D721Med (cell line): ENCODE measurements at places on chromosomes 12 and 14.

GRCh38 chr14:77005559-77005958, 22.9 kb downstream of the IRF2BPL start:
- DNase-seq, result no peak

- no peak for DNase-seq
These were observed 2.2 kb downstream of the CYP27B1 start for GRCh38 chr12:57764662-57765002.

GRCh38 chr12:85179680-85180270, 100.2 kb upstream of the ALX1 start:
- DNase-seq, result no peak

GRCh38 chr12:132761032-132761920, at the start of gene ANKLE2:
Gene ANKLE2 (minus strand): TSS chr12:132761832. CDS start chr12:132761798, 34 bp downstream.
- peak; percentile 41 for DNase-seq

DNA sequence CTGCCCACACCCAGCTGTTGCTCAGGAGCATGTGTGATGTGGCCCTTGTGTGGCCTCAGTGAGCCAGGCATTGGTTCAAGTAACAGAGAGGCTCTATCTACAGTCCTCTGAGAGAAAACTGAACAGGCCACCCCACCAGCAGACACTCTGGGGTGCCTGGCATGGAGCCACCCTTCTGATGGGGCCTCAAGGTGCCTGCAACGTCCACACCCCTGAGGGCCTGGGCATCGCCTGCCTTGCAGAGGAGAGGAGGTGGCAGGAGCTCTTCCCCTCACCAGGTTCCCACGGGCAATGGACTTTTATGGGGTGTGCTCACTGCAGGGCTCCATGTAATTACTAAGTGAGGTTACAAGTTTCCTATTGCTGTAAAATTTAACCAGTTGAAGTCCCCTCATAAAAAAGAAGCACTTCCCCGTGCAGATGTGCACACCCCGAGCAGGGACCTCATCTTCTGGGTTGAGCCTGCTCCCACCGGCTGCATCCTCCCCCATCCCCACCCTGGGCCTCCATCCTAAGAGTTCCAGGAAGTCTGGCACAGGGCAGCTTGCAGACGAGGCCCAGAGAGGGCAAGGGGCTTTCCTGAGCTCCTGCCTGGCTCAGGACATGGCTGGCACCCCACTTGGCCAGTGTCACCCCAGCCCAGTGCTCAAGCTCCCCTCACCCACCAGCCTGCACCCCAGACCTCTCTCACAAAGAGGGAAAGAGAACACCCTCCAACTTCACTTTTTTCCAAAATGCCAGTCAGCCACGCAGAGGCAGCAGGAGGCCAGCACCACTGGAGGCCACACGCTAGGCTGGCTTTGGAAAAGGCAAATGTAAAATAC, 270.4 kb upstream of the RTL1 start:
- no peak for DNase-seq

DNA sequence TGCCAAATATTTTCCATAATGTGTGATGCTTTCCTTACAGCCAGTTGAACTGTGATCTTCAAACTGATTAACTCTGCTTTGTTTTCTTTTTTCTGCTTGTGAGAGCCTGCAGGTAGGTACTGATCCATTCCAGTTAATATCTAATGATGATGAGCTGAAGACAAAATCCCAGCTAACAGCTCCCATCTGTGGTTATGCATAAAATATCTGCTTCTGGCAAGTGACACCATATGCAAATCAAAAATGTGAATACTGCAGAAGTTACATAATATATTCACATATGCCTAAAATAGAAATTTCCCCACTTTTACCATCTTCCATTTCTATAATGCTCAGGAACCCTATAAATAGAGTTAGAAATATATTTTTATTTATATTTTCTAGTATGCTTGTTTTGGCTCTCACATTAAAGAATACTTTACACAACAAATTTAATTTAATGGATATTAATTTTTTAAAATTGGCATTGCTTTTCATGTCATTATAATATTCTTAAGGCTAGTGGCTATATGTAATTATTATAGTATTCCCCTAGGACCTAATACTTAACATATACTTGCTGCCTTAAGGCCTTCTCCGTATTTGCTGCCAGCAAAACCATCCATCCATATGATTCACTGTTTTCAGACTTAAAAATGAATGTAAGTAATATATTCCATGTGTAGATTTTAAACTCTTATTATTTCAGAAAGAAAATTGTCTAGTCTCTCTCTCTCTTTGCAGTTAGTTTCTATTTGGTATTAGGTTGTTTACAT, 83.8 kb downstream of the CCER1 start:
- no peak for DNase-seq

- peak; percentile 1 for DNase-seq
These were observed 46.8 kb upstream of the MEG3 start for GRCh38 chr14:100778951-100779690.

GRCh38 chr12:57781801-57782200, 786 bp upstream of the TSFM start:
- no peak for DNase-seq

- DNase-seq, result no peak
These were observed 100.0 kb downstream of the PRIMA1 start for GRCh38 chr14:93688239-93688666.

DNA sequence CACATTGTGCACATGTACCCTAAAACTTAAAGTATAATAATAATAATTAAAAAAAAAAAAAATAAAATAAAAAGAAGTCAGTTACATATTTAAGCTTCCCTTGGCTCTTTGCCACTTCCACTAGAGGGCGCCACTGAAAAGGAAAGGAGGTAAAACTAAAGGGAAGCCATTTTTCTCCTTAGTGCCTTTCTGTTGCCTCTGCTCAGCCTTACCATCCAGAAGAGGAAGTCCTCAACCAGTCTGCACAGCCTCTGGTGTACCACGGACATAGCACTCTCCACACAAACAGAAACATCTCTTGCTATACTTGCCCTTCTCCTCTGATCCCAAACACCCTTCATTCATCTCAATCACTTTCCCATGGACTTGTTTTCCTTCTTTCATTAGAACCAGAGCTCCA, 169.0 kb upstream of the EEA1 start:
- DNase-seq, result no peak

DNA sequence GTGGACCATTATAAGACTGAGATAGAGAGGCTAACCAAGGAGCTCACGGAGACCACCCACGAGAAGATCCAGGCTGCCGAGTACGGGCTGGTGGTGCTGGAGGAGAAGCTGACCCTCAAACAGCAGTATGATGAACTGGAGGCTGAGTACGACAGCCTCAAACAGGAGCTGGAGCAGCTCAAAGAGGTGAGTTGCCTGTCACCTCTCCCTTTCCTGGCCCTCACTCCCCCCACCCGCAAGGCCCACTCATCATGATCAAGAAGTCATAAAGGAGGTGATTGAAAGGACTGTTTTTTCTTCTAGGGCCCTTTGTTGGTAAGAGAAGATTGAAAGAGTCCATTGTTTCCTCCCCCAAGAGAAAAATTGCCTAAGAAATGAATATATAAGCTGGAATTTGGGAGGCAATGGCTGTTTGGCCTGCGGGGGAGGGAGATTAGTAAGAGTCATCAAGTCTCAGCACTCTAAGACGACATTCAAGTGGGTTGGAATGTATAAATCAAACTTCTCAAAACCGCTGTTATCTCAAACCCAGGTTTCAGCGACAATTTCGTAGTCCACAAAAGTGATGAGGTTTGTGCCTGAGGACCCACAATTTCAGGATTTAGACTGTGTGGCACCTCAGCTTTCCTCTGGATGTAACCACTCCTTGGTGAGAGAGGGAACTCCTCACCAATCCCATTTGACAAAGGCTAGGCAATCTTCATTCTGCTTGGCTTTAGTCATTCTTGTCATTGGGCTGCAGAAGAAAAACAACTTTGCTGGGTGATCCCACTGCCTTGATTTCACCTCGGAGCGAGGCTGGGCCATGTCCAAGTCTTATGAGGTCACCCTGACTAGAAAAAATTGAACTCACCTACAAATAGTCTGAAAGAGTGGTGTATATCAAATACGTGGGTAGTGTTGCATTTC, 966 bp downstream of the BICD1 start:
- no peak for DNase-seq

DNA sequence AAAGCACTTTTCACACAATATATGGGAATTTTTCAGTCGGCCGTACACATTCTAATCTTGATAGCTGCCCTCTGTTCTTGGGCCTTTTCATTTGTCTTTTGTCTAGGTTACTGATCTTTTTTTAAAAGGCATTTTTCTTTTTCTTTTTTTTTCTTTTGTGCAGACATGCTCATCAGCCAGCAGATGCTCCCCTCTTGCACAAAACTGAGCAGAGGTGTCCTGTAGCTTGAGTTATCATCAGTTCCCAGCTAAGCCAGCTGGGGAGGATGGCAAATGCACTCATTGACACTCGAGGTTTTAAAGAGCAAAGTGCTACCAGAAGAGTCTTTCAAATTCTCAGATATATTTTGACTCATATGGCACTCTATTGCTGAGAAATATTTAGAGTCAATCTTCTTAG, 913.9 kb upstream of the SEL1L start:
- DNase-seq, result no peak

- no peak for DNase-seq
These were observed 18.1 kb upstream of the MED13L start for GRCh38 chr12:116295327-116296263.

DNA sequence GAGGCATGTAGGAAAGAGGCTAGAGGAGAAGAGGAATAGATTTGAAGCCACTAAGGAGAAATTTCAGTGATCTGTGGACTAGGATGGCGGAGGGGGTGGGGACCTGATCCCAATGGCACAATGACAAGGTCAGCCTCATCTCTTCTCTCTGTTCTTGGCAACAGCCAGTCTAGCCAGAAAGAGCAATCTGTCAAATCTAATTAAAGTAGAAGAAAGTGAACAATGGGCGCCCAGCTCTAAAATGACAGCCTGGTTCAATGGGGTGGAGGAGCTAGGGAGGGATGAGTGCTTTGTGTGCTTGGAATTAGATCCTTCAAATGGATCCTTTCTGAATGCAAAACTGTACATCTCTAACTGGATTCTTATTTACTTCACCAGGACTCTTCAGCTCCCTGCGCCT, 37.2 kb upstream of the TUBA1C start:
- no peak for DNase-seq

- no peak for DNase-seq
These were observed 17.4 kb downstream of the FOXN4 start for GRCh38 chr12:109291521-109292341.

DNA sequence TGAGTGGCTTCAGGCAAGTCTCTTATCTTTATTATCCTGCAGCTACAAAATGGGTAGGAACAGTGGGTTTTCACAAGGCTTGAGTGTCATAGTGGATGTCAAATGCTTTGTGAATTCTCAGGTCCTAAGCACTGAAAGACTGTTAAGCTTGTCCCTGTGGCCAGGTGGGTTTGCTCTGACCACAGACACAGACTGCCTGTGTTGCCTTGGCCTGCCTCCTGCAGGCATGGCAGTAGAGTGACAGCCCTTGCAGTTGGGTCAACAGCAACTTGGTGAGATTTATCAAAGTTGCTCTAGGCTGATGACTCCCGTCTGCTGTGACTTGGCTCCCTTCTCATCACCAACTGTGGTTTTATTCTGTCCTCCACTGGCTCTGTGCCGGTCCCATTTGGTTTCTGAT, 520.0 kb upstream of the CCDC196 start:
- no peak for DNase-seq

DNA sequence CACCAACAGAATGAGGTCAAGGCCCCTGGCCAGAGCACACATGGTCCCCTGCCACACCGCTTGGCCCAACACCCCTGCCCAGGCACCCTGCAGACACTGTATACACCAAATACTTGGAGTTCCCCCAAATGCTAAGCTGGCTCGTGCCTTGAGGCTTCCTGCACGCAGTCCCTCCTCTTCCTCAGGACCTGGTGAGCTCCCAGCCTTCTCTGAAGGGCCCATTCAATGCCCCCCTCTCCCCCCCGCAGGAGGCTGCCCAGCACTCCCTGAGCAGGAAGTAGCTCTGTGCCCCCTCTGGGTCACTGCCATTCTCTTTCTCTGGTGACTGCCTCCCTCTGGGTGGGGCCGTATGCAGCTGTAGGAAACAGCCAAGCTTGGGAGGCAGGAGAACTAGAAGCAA, 75.3 kb downstream of the ITPK1 start:
- no peak for DNase-seq

- DNase-seq, result no peak
These were observed 45.8 kb downstream of the NEUROD4 start for GRCh38 chr12:55065535-55065934.

DNA sequence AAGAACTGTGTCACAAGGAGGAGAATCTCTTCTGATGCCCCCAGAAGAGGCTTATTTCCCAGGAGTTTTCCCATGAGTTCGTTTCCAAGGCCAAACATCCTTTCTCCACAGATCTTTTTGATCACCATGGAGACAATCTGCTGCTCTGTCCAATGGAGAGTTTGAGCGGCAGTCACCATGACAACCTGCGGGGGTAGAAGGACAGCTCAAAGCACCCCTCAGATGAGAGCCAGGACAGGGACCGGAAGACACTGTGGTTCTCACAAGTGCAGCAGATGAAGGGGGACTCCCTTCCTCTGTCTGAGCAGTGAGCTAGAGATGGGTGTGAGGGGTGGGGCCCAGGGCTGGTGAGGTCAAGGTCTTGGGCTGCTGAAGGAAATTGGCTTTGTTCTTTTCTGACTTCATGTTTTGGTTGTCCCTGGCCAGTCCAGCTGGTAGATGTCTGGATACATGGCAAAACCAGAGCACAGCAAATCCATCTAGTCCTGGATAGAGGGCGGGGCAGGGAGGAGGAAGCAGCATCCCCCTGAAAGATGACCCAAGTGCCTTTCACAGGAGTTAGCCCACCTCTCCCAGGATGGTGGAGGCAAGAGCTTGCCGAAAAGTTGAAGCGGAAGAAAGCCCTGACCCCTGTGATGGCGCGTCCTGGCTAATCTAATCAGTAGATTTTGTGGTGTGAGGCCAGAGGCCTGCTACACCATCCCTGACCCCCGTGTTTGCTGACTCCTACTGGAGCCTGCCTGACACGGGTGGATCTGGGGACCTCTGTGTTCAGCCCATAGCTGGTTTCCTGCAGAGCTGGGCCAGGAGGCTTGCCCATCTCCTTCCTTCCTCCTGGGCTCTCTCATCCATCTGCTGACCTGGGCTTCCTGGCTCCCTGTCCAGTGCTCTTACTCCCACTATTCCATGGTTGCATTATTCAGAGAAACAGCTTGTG, 24.4 kb downstream of the DHRS2 start:
- no peak for DNase-seq

- DNase-seq, result no peak
These were observed 16.8 kb downstream of the SLC25A47 start for GRCh38 chr14:100339766-100340422.

DNA sequence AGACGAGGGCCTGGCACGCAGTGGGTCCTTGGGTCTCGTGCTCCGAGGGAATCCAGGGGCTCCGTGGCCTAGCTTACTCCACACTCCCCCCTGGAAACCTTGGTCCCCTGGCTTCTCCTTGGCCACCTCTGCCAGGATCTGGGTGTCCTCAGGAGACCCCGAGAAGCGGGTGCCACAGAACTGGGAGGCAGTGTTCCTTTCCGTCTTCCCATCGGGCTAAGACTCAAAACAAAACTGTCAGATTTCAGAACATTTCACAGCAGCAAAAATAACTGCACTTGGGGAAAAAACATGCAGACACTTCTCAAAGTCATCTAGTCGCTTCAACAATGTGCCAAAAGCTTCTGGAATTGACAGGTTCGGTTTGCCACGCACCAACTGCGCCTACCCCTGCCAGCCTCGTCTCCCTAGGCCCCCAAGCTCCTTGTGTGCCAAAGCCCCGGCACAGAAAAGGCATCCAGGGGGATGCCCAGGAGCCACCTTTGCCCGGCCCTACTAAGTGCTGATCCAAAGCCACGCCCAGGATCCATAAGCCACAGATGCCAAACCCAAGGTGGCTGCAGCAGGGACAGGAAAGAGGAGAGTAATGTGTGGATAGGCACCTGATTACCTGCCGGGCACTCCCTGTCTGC, 58.4 kb upstream of the DIO3 start:
- DNase-seq, result peak; percentile 3
